H4 (cell line): ENCODE measurements at places on chromosomes 2 and 18. TPM values are rescaled to one million over a fixed set of nuclear protein-coding genes. Genes with fewer than 3 reads are reported as not detected.

GRCh38 chr2:231525248-231526163 is 4.7 kb downstream of the NMUR1 start:
- DNase-seq: no peak

The GRHL1 gene
- total RNA-seq: 0.25 TPM in 1 of 2 replicates, not detected in the other

DNA sequence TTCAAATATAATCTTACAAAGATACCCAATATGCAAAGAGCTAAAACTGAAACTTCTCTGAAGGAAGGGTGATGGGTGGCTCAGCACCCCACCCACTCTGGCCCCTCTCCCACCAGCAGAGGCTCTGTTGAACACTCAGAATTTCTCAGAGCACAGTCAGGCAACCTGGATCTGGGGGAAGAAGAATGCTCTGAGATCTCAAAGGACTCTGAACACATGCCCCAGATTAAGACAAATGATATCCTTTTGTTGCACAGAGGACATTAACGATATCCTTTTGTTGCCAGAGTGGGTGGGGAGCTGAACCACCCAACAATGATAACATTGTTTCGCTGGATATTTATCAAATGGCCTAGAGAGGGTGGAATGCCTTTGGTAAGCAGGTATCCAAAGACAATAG is 104.8 kb downstream of the LBH start:
- DNase-seq: no peak

- no peak for DNase-seq
Observed at GRCh38 chr2:222319586-222320435, 21.0 kb upstream of the PAX3 start.
